ENCODE measurements at places on chromosomes 16 and 17.

DNA sequence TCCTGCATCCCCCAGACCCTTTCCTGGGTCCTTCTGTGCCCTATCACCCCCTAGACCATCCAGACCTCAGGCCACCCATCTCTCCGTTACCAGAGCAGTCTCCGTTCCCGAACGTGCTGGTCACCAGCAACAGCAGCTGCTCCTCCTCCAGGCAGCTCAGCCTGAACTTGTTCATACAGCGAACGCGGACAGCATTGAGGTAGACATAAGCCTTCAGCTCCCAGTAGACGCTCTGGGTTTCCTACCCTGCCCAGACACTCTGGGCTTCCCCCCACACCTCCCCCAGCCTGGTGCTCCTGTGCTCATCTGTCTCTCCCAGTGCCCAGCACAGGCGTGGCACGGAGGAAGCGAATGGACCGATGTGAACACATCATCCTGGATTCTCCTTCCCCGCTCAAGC, 41.6 kb upstream of the RNFT1 start:
- DNase-seq: peak; percentile 44

- peak; percentile 74 for DNase-seq
These were observed 10.1 kb downstream of the RIPOR1 start for GRCh38 chr16:67538666-67539101.

DNA sequence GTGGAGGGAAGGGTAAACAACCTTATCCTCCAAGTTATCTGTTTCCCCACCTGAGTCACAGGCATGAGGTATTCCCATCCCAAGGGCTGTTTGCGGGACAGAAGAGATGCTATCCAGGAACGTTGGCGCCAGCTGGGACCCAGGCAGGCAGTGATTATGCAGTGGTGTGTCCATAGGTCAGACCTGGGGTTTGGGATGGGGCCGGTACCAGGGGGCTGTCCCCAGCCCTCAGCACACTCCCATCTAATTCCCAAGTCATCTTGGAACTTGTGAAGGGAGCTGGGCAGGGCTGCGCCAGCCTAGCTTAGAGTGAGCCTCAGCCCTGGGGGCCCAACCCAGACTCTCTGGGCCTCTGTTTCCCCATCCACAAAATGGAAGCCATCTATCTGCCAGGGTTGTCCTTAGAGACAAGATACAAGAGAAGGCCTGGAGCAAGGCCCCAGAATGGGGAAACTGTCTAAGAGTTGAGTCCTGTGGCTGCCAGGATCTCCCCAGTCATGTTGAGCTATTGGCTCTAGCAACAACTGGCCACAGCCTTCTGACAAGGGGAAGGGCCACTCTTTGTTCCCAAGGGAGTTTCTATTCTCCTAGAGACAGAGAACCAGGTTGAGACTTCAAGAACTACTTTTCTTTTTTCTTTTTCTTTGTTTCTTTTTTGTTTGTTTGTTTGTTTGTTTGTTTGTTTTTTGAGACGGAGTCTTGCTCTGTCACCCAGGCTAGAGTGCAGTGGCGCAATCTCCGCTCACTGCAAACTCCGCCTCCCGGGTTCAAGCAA, 9.8 kb upstream of the JUP start:
- no peak for DNase-seq

DNA sequence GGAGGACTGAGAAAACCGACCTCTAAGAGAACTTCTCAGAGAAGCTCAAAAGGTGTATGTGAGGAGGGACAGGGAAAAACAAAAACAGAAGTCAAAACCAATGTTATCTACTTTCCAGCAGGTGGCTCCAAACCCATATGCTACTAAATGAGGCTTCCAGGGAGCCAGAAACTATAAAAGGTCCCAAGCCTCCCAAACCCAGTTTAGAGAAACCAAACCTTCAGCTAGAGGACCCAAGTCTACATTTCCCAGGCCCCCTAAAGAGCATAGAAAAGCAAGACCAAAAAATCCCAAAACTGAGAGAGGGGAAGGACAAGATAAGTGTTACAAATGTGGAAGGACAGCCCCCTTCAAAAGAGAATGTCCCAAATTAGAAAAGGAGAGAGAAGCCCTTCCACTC, 3.7 kb downstream of the HPR start:
- DNase-seq: no peak

DNA sequence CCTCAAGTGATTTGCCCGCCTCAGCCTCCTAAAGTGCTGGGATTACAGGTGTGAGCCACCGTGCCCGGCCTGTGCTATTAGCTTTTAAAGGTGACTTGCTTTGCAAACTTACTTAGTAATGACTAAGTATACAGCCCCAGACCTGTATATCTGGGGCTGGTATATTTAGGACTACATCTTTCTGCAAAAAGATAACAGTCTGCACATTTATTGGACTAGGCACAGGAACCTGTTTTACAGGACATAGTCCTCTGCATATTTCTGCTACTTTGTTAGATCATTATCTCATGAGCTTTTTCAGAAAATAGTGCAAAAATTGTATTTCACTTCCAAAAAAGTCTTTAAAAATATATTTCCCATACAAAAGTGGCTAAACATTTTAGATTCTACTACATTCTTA, 1.3 kb downstream of the KRT24 start:
- no peak for DNase-seq

GRCh38 chr16:2331931-2332267, 8.6 kb downstream of the ABCA3 start:
- DNase-seq: no peak

DNA sequence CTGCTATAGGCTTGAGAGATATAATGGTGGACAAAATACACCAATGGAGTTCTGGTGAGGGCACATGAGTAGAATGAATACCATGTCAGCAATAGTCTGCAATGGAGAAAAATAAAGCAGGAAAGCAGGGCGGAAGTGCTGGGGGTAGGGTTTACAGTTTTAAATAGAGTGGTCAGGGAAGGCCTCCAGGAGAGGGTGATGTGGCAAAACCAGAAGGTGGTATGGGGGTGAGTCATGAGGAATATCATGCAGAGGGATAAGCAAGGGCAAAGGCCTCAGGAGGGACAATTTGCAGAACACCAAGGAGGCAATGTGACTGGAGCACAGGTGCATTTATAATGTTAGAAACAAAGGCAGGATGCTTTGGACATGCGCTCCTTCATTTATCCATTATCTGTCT, 102.0 kb downstream of the ITFG1 start:
- DNase-seq: no peak

GRCh38 chr16:84821728-84822689, 2.2 kb downstream of the CRISPLD2 start:
- DNase-seq: no peak
